T-helper 9 cell (primary cell): ENCODE measurements at places on chromosomes 7 and 10.

DNA sequence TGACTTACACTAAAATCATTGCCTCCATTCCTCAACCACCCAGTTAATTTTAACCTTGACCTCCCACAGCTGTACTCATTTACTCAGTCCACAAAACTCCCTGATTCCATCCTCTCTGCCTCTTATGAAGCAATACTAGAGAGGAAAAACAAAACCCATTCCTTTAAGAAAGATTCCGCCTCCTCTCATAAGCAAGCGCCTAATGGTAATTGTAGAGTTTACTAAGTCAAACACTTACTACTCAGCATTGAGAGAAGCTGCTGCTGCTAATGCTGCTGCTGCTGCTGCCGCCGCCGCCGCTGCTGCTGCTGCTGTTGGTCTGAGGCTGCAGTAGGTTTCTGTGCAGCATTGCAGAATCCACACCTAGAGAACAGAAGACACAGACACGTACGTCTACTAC is 2.1 kb upstream of the ADD3 start:
- DNase-seq, result no peak

DNA sequence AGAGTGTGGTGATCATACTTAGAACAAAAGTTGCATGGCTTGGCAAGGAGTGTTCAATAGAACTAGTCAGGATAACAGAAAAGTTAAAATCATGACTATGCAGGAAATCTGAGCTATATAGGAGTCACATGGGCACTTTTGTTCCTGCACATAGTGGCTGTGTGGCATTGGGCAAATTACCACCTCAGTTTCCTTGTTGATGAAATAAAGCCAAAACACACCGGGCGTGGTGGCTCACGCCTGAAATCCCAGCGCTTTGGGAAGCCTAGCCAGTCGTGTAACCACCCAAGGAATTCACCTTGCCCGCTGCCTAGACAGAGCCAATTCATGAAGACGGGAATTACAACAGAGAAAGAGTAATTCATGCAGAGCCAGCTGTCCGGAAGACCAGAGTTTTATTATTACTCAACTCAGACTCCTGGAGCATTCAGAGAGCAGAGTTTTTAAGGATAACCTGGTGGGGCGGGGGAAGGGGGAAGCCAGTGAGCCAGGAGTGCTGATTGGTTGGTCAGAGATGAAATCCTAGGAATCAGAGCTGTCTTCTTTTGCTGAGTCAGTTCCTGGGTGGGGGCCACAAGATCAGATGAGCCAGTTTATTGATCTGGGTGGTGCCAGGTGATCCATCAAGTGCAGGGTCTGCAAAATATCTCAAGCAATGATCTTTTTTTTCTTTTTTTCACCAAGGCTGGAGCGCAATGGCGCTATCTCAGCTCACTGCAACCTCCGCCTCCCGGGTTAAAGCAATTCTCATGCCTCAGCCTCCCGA is 6.4 kb upstream of the MKRN1 start:
- no peak for DNase-seq

DNA sequence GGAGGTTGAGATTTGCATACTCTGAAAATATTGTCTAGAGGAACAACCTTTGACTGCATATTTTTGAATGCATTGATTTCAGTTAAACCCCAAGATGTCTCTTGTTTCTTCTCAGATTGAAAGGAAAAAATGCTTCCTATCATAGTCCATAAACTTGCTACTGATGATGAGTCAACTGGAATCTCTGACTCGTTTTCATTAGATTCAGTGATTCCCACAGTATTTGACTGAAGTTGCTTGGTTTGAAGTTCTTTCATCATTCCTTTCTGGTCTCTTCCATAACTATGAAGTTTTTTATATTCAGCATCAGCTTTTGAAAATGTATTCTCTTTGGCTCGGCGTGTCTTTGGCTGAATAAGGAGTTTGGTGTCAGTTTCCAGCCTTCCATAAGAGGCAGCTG is 10.7 kb downstream of the PEX1 start:
- no peak for DNase-seq

DNA sequence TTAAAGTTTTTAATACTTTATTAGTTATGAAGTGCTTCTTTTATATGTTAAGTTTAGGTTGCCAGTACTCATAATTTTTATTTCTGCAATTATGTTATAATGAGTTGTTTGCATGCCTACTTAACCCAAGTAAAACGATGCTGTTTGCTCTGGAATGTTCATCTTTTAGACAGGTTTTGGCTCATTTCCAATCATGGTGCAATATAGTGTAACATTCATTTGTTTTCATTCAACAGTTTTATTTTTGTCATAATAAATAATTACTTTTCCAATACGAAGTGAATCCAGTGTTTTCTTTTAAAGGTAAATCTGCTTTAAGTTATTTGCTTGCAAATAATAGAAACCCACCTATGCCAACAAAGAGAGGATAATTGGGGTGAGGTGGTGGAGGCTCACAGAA is 22.1 kb downstream of the ARL5B start:
- no peak for DNase-seq

GRCh38 chr10:74151879-74152722 is 1.1 kb downstream of the ADK start:
- DNase-seq, result no peak

- no peak for DNase-seq
These were observed 17.4 kb upstream of the GPR141 start for GRCh38 chr7:37666026-37666799.

- DNase-seq, result no peak
These were observed 342.3 kb upstream of the BMPER start for GRCh38 chr7:33562996-33563395.

DNA sequence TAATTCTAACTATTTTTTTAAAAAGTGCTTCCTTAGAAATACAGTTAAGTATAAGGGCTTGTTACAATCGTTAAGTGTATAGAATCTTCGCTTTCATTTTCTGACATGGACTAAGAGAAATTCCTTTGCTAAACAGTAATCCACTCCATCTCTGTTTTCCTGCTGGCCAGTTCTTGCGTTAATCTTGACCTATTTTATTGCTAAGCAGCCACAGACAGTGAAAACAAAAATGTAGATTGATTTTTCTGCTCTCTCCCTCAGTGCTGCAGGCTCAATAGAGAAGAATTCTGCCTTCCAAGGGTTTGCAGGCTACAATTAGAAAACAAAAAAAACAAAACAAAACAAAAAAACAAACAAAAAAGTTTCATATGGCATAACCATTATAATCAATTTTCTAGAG is 310.4 kb upstream of the ADARB2 start:
- no peak for DNase-seq

GRCh38 chr7:112223310-112223709 is 16.8 kb downstream of the ZNF277 start:
- no peak for DNase-seq

DNA sequence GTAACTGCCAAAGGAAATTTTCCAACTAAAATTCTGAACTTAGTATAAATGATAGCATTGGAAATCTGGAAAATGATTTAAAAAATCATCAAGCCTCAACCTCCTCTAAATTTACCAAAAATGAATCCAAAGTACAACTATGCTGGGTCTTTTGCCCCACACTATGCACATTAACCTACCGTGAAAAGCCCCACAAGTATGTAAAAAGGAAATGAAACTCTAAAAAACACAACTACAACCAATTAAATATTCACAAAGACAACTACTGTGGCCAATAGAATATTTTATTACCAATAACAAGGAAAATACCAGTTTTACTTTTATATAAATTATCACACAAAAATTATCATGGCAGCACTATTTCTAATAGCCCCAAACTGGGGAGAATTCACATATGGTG is 19.3 kb downstream of the EIF3A start:
- no peak for DNase-seq

GRCh38 chr10:49205206-49205605 is 17.0 kb upstream of the TMEM273 start:
- no peak for DNase-seq

- no peak for DNase-seq
These were observed 125.8 kb upstream of the POT1 start for GRCh38 chr7:125055376-125055775.

DNA sequence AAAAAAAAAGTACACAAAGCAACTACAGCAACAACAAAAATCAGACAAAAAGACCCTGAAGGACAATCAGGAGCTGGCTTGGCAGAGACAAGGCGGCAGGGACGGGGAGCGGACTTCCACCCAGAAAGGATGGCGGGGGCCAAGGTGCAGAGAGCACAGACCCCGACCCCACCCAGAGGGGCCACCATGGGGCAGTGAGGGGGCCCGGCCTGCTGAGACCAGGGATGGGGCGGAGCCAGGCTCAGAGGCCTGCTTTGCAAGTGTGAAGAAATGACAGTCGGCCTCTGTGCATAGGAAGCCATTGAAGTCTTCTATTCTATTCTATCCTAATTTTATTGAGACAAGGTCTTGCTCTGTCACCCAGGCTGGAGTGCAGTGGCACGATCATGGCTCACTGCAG is 82.0 kb downstream of the ELFN1 start:
- DNase-seq, result no peak

DNA sequence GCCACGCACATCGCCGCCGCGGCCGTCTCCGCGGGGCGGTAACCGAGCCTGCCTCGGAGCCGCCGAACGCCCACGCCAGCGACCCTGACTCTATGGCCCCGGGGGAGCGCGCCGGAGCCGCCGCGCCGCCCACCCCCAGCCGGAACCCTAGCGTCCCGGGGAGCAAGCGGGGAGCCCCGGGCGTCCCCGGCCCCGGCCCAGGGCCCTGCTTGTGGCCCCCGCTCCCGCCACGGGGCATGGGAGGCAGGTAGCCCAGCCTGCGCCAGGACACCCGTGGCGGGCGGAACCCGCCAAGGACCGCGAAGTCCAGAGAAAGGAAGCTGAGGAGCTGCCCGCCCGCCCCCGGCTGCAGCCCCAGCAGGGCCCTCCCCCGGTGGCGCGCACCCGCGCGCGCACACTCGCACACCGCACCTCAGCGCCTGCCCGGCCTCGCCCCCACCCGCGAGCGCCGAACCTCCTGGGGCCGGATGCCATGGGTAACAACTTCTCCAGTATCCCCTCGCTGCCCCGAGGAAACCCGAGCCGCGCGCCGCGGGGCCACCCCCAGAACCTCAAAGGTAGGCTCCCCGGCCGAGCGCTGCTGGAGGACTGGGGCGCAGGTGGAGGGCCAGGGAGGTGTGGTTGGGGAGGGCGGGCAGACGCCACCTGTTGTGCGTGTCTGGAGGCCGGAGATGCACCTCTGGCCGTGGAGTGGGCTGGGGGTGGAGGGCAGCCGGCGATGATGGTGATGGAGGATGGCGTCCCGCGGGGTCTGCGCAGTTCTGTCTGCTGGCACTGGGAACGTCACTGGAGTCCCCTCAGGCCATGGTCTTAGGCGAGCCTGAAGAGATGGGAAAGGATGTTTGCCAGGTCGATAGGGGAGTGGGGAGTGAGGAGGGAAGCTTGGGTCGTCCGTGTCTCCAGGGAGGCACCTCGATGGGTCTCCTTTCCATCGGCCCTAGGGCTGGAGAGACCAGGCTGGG is 692 bp downstream of the NEURL1 start:
- peak; percentile 10 for DNase-seq

DNA sequence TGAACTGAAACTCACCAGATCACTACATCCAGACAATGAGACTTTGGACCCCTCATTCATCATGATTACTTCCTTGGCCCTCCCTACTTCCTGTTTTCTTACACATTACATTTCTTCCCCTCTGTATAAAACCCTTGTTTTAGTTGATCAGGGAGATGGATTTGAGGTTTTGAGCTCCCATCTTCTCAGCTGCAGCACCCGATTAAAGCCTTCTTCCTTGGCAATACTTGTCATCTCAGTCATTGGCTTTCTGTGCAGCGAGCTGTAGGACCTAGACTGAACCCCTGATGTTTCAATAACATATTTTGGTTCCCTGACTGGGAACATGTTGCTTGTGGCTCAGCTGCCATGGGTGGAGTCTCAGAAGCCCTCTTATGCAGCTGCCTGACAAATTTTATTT is 33.1 kb downstream of the NOLC1 start:
- DNase-seq, result no peak

GRCh38 chr10:86716466-86716865 is 40.0 kb upstream of the BMPR1A start:
- DNase-seq, result no peak

GRCh38 chr10:48634984-48635557 is 30.2 kb upstream of the ARHGAP22 start:
- DNase-seq, result no peak

GRCh38 chr10:123357421-123357930 is 203.3 kb downstream of the BUB3 start:
- DNase-seq, result no peak

- no peak for DNase-seq
These were observed 283.9 kb upstream of the DKK1 start for GRCh38 chr10:52030051-52030790.
